ENCODE measurements at places on chromosomes 7 and 10. TPM values are rescaled to one million over a fixed set of nuclear protein-coding genes. Genes with fewer than 3 reads are reported as not detected.

RRP12 gene
- total RNA-seq = 41.8 TPM

FAM53B gene
- 25.5 TPM for total RNA-seq

DNA sequence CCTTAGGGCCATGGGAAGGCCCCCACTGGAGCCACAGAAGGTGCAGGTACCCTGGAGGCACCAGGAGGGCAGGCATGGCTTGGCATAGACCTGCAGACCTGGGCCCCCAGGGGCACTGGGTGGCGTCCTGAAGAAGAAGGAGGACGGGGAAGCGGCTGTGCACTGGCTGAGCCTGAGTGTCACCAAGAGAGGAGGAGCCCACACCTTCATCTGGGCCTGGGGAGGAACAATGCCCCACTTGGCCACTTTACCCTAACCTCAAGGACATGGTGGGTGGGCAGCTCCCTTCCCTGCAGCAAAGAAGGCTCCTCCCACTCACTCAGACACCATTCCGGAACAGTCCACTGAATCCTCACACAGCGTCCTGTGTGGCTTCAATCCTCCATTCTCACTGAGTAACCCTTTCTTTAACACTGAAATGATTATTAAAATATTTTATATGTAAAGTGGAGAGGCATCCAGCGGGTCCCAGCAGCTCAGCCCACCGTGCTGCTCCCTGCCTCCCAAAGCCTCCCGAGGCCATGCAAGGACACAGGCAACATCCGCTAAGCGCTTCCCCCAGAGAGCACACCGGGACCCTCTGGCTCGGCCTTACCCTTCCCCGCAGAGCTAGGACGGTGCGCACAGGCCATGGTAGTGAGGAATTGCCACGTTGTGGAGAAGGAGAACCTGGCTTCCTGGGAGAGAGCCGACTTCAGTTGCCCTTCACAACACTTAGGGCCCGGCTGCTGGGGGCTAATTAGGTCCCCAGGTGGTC is 516.7 kb upstream of the MGMT start:
- no peak for DNase-seq

DNA sequence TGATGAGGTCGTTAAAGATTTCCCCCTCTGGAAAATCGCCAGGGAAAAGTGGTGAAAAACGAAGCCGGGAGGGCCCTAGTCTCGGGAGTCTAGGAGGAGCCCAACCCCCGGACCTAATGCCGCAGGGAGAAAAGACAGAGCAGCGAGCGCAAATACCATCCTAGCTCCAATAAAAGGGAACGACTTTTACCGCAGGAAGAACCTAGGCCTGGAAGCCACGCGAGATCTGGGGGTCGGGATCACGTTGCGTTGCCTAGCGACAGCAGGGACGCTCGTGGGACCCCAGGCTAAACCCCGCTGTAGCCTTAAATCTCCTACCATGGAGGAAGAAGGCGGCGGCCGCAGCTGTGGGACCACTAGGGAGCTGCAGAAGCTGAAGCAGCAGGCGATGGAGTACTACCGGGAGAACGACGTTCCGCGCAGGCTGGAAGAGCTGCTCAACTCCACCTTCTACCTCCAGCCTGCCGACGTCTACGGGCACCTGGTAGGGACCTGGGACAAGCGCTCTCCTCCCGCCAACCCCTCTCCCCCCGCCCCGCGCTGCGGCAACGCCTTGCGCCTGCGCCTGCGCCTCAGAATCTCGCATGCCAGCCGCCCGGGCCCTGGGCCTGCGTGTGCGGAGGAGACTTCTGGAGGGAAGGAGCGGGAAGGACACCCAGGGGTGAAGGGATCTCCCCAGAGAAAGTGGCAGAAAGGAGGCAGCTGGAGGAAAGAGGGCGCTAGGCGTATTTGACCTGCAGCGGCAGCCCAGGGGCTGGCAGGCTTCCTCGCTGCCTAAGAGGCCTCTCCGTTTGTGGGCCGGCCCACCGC is at the start of gene ENO4:
ENO4 (plus strand) TSS at position 252 of the 810 bp plus-strand sequence; CDS start at position 320, 68 bp downstream.
- peak; percentile 48 for DNase-seq

SPOCK2 gene
- 216 TPM for total RNA-seq

DNA sequence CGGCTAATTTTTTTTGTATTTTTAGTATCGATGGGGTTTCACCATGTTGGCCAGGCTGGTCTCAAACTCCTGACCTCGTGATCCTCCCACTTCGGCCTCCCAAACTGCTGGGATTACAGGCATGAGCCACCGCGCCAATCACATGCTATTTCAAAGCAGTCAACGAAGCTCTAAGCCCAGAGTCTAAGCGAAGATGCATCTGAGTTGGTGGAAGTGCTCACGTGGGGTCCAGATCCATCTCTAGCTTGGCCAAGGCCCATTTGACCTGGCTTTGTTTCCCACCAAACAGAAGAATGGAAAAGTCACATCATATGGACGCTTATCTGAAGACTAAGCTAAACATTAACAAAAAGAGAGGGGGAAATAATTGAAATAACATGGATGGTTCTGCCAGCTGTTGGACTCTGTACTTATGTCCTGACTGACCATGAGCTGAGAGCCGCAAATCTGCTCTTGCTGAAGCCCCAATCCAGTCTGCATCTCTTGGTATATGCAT is 3.8 kb upstream of the GTF2I start:
- DNase-seq = no peak

ADCY1 gene
- 0.58 TPM for total RNA-seq

GRCh38 chr7:41033500-41033899 is 669.4 kb downstream of the INHBA start:
- DNase-seq = no peak

GRCh38 chr7:30178748-30179436 is 44.1 kb downstream of the MTURN start:
- DNase-seq = no peak

GRCh38 chr10:63765126-63765525 is 243.9 kb downstream of the REEP3 start:
- DNase-seq = no peak

- no peak for DNase-seq
Observed at GRCh38 chr7:44274623-44274975, 50.8 kb downstream of the CAMK2B start.

DNA sequence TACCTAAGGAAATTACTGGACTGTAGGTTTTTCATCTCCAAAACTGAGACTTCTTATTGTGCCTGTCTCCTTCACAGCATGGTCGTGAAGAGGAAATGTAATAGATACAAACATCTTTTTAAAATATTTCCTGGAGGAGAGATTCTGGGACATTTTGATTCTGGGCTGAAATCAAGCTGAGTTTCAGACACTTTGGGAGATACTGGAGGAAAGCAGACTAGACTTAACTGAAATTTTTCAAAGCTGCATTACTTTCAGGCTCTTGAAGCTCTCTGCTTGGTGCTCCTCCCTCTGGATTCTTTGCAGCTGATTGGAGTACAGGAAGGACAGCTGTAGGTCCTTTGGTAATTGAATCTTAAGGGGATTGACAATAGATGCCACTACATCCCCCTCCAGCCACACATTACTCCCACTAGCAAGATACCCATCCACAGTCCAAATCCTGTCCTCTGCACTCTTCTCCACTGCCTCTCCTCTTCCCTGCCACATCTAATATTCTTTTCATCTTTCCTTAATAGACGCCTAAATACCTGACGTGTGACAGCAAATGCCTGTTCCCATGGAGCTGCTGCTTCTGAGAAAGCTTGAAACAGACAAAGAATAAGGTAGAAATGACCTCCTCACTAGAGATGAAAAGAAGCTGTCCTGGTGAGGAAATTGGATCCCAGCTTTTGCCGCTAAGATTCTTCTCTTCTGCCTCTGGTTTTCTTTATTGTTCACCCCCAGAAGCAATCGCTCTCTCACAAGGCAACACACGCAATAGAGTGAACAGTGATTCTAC is 111.5 kb upstream of the PHYHIPL start:
- DNase-seq = no peak

DNA sequence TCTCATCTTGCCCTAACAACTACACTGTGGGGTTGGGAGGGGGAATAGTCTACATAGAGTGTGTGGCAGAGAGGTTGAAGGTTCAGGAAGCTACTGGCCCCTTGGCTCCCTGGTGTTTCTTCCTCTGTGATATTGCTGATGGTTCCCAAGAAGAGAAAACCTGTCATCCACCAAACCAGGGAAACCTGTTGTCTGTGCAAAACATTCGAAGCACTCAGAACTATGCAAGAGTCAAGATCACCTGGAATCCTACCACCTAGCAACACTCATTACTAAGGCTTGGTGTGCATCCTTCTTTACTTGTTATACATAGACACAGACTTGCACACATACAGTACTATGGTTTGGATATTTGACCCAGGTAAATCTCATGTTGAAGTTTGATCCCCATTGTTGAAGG is 46.5 kb upstream of the MKI67 start:
- DNase-seq = no peak

CPED1 gene
- not detected for total RNA-seq

AGBL3 gene
- 3.3 TPM for total RNA-seq

- DNase-seq = no peak
Observed at GRCh38 chr10:72980348-72980747, 25.7 kb upstream of the PLA2G12B start.

GSTO2 gene
- 2.6 TPM for total RNA-seq

ZNF503 gene
- total RNA-seq = 0.38 TPM

HOXA7 gene
- not detected for total RNA-seq

CALHM1 gene
- total RNA-seq = not detected

GRCh38 chr7:30154111-30154587 is 19.4 kb downstream of the MTURN start:
- no peak for DNase-seq

GRCh38 chr7:137439829-137440825 is 96.6 kb upstream of the PTN start:
- DNase-seq = no peak

SHH gene
- not detected for total RNA-seq

DNA sequence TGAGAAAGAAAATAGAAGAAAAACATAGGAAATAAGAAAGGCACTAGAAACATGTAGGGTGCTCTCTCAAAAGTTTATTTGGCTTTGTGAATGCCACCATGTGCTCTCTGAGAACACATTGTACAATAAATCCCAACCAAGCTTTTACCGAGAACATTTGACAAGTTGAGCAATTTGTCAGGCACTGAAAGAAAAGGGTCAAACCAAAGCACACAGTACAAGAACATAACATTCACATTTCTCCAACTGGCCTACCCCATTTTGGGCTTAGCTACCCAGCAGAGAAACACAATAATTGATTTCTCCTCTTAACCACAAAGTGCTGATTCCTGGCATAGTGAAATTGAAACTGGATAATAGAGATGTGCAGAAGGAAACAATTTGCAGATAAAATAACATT is 69.2 kb upstream of the SLC39A12 start:
- no peak for DNase-seq

DNA sequence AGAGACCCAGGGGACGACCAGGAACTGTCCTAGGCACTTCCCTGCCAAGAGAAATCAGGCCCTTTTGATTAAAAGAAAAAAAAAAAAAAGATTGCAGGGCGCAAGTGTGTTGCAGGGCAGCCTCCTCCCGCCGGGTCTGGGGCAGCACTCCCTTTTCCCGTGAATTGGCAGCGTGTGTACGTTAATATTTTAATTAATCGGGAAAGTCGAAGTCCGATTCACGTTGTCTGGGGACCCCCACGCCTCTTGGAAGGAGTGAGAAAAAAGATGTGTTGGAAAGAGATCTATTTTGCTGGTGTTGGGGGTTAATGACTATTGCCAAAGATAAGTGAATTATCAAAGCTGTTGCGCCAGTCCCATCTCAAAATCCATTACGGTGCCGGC is 1.3 kb upstream of the EBF3 start:
- DNase-seq = no peak

ALOX5 gene
- 1.3 TPM for total RNA-seq

CDNF gene
- 1.8 TPM for total RNA-seq

DNA sequence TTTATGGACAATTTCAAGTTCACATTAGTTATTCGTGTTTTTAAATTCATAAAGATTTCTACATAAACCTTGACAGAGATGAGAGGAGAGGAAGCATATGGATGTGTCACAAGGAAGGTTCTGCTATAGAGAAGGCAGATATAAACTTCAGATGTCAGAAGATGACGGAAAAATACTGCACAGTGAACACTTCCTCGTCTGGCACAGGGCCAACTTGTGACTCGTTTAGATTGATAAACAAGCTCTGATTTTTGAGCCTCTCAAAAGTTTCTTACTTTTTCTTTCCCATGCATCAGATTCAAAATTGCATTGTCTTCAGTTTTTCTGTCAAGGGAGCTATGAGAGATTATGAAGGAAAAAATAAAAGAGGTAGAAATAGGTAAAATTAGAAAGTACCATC is 156.4 kb upstream of the MINDY3 start:
- no peak for DNase-seq

DNA sequence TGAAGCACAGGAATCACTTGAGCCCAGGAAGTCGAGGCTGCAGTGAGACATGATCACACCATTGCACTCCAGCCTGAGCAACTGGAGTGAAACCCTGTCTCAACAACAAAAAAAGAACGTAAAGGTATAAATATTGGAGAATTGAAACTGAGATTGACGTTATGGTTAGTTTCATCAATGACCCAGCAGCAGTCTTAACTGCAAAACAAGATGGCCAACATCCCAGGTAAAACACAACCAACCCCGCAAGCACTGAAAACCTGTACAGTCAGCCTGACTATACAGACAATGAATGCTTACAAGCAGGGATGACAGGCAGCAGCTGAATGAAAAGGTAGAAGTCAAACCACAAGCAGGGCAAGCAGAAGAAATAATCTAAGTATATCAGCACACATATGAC is 34.7 kb downstream of the WAPL start:
- no peak for DNase-seq
